ENCODE measurements at places on chromosomes 16 and 17. TPM values are rescaled to one million over a fixed set of nuclear protein-coding genes. Genes with fewer than 3 reads are reported as not detected.

CIBAR2 gene
- total RNA-seq = not detected

SDR42E1 gene
- not detected for total RNA-seq

PGAP6 gene
- total RNA-seq = 114 TPM

TP53TG3D gene
- not detected for total RNA-seq

GRCh38 chr16:9847146-9847545, 335.1 kb downstream of the GRIN2A start:
- no peak overlapping the region for H3K27ac ChIP-seq
- no peaks in the 10 kb centered on the region for H3K36me3 ChIP-seq
- no peak overlapping the region for H3K4me3 ChIP-seq
- H3K27me3 ChIP-seq = no peaks in the 10 kb centered on the region
- no peak for DNase-seq
- H3K4me1 ChIP-seq = no peaks in the 10 kb centered on the region

SMIM36 gene
- not detected for total RNA-seq

- peak overlapping the region; percentile 91 for H3K4me3 ChIP-seq
- H3K27me3 ChIP-seq = no peaks in the 10 kb centered on the region
- H3K4me1 ChIP-seq = peaks cover 3% of the 10 kb centered on the region
- H3K36me3 ChIP-seq = peaks cover 9% of the 10 kb centered on the region
- no peak overlapping the region for H3K27ac ChIP-seq
- no peak for DNase-seq
Measured at GRCh38 chr16:1706386-1707192, 594 bp downstream of the MAPK8IP3 start.

GRCh38 chr17:41785859-41786226, 668 bp downstream of the JUP start:
- peak overlapping the region; percentile 92 for H3K4me3 ChIP-seq
- no peaks in the 10 kb centered on the region for H3K27me3 ChIP-seq
- H3K27ac ChIP-seq = no peak overlapping the region
- peaks cover 12% of the 10 kb centered on the region for H3K36me3 ChIP-seq
- peak; percentile 87 for DNase-seq

SAMD14 gene
- 4.8 TPM for total RNA-seq
